ENCODE measurements at places on chromosomes 1 and 21.

DNA sequence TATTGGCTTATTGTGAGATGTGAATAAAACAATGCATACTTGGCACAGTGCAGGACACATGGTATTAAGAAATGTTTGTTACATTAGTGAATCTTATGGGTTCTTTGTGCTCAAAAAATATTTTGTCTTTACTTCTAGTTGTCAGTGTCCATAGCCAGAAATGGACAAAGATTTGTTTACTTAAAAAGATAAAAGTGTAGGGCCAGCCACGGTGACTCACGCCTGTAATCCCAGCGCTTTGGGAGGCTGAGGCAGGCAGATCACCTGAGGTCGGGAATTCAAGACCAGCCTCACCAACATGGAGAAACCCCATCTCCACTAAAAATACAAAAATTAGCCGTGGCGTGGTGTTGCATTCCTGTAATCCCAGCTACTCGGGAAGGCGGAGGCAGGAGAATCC lies 654.6 kb upstream of the NEGR1 start:
- no peak for DNase-seq

DNA sequence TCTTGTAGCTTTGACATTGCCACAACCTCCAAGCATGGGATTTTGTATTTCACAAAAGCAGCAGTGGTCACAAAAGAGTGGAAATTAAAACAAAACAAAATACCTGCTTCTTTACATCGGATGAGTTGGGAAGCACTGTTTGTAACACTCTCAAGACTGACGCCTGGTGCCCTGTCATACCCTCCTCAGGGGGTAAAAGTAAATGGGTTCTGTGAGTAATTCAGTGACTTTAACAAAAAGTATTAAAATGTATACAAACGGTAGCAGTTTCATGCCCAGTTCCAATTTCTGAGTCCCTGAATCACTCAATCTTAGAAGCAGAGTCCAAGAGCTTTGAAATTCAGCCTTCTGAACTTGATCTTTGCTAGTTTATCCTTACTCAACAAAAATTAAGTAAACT lies 152.5 kb downstream of the TIAM1 start:
- DNase-seq: no peak

DNA sequence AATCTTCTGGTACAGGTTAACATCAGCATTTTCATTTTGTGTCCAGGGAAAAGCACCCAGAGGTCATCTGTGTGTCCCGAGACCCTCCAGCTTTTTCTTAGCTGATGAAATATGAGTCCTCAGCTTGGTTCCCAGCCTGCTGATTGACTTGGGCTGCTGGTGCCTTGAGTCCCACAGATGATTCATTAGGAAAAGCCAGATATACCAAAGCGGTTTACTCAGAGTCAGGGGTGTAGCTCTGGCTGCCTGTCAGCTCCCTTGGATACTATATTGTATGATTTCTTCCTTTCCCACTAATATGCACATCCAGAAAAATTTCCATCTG lies 43.7 kb upstream of the MAB21L3 start:
- peak; percentile 39 for DNase-seq

GRCh38 chr1:235423214-235423652 lies 56.0 kb downstream of the TBCE start:
- DNase-seq: no peak

- no peak for DNase-seq
Observed at GRCh38 chr1:14363707-14364413, 234.6 kb upstream of the KAZN start.

DNA sequence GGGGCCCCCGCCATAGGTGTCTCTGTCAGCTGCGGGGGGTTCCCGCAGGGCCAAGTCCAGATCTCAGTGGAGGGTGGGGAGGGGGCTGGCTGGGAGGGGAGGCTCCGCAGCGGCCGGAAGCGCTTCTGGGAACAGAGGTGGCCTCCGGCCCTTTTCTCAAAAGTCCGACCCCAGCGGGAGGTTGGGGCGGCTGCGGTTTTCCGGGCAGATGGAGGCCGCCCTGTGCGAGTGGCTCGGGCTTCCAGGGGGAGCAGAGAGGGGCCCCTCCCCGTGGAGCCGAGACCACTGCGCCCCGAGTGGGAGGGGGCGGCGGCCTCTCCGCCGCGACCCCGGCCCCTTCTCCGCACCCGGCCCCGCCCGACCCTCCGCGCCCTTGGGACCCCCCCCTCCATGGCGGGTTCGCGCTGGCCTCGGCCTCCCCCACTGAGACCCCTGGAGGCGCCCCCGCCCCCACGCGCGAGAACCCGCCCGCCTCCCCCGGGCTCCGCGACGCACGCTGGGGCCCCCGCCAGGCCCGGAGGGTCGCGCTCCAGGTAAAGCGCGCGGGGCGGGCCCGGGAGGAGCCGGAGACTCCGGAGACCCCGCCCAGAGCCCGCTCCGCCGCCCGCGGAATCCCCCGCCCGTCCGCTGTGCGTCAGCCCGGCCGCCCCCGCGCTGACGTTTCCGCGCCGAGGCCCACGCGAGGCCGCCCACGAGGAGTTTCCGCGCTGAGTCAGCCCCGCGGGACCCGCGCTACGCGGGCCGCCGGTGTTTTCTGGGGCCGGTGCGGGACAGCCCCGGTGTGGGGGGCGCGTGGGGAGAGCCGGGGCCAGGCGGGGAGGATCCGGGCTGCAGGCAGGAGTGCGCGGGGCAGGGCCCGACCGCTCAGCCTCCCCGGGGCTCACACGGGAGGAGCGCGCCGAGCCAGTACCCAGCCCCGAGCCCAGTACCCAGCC lies 5.2 kb downstream of the TNFRSF18 start:
- peak; percentile 63 for DNase-seq
